Motor neuron (in vitro differentiated cells): ENCODE measurements at places on chromosomes 2 and 18.
A peak's percentile ranks its signal among the peaks of the same experiment; 100 is the strongest.

DNA sequence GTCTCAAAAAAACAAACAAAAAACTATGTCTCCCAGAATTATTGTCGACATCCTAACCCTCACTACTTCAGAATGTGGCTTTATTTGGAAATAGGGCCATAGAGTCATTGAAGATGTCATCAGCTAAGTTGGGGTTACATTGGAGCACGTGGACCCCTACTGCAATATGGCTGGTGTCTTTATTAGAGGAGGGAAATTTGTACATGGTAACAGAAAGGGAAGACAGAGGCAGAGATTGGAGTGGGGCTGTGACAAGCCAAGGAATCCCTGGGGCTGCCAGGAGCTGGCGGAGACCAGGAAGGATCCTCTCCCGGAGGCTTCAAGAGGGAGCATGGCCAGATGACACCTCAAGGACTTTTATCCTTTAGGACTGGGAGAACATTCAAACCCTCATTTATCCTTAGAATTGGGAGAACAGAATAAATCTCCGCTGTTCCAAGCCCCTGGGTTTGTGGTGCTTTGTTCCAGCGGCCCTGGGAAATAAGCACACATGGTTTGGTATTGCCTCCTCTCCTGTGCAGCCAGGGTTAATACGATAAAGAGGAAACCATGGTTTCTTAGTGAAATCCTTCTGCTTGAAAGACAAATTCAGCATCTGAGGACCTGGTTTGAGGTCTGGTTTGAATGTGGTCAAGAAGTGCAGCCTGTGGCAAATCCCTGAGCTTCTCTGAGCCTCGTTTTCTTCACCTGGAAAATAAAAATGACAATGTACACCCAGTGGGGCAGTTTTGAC is 184.7 kb downstream of the MYCN start:
- no peak for ATAC-seq

GRCh38 chr2:98915751-98916358 is 20.2 kb downstream of the CRACDL start:
- no peak for ATAC-seq

DNA sequence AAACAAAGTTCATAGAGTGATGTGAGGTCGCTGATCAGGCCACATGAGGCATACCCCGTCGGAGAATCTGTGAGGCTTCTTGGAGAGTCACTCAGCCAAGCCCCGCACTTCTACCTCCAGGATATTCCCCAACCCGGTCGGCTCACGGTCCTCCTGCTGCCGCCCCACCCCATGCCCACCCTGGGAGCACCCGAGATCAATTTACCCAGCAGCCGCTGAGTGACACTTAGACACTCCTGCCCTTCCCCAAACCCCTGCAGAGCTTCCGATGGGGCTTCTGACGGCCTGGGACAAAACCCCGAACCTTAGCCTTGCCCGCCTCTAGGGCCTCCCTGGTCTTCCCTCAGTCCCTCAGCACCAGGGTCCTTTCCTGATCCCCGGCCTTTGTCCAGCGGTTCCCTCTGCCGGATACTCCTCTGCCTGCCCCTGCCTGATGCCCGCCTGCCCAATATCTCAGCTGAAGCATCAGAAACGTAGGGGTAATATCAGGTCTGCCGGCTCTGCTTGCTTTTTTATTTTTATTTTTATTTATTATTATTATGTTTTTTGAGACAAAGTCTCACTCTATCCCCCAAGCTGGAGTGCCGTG is 18.9 kb upstream of the OTOS start:
- no peak for ATAC-seq

DNA sequence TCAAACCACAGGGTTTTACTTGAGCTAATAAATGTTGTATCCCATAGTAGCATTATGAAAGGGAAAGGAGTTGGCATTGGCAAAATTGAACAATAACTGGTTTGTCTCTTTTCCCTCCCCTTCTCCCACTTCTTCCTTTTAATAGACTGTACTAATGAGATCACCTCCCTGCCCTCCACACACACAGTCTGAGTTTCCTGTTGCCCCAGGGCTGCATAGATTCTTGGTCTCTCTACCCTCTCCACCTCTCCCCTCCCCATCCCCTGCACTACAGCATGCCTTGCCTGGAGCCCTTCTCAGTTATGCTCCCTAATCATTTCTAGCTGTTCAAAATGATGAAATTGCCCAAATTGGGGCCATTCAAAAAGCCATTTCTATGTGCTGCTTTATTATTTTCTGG is 37.2 kb upstream of the NEMP2 start:
- no peak for ATAC-seq

DNA sequence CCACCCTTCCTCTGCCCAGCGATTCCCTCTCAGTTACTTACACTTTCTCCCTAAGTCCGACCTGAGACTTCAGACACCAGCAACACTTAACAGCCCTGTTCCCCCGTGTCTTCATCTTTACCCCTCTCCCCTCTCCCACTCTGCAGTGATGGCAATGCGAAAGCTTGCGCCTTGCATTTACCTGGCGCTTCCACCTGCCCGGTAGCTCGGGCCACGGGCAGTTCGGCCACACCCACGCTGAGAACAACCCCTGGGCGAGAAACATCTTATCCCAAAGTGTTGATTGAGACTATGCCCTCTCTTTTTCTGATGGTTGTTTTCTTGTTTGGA is 558 bp downstream of the DNAJC10 start:
- ATAC-seq, result no peak

- no peak for ATAC-seq
Observed at GRCh38 chr18:43578706-43579105, 301.4 kb upstream of the SYT4 start.

DNA sequence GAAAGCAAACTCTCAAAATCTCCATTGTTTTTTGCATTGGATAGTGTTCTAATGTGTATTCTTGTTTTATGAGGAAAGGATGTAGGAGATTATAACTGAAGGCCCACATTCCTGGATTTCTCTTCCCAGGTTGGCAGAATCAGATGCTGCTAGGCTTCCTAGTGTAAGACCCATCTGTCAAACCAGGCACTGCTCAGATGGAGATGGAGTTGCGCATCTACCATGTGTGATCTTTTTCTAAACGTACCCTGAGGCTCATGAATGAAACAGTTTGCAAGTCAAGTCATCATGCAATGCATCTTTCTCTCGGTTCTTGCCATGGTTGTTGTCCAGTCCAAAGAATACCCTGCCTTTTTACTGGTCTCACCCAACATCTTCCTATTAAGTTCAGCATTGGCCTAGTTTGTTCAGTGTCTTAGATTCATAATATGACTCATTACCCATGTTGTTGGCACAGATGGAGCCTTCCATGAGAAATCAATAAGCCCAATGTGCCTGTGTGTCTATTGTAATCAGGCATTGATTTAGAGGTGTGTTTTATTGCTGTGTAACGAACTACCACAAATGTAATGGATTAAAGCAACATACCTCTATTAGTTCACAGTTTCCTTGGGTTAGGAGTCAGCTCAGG is 127.4 kb downstream of the NYAP2 start:
- peak; percentile 90 for ATAC-seq

DNA sequence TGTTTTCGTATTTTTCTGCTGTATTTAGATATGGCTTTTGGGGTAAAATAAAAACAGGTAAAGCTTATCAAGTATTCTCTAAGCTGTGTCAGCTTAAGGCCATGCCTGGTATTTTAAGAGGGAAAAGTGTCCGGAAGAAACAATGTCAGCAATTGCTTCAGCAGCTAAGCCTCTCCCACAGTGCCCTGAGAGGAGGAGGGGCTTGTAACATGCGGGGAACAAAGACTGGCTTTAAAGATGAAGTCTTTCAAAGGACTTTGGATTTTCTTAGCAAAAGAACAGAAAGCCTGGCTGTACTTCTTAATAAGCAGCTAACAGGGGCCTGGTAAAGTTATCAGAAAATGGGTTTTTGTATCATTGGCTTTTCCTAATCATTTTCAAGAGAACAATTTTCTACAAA is 102.8 kb downstream of the PXDN start:
- no peak for ATAC-seq
